ENCODE measurements at places on chromosomes 5 and 9.

DNA sequence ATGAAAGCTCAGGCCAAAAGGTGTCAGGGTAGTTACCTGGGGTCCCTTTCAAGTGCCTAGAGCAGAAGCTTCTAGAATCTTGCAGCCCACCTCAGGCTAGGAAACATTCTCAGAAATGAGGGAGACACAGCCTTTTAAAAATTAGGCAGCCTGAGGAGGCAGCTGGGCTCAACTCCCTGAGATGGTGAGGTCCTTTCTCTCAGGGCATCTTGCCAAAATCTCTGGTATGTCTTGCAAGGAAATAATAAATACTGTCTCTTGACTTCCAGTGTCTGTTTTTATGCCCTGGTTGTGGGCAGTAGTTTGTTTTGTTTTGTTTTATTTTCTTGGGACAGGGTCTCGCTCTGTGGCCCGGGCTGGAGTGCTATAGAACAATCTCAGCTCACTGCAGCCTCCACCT is 100.9 kb upstream of the APC start:
- no peak for DNase-seq

DNA sequence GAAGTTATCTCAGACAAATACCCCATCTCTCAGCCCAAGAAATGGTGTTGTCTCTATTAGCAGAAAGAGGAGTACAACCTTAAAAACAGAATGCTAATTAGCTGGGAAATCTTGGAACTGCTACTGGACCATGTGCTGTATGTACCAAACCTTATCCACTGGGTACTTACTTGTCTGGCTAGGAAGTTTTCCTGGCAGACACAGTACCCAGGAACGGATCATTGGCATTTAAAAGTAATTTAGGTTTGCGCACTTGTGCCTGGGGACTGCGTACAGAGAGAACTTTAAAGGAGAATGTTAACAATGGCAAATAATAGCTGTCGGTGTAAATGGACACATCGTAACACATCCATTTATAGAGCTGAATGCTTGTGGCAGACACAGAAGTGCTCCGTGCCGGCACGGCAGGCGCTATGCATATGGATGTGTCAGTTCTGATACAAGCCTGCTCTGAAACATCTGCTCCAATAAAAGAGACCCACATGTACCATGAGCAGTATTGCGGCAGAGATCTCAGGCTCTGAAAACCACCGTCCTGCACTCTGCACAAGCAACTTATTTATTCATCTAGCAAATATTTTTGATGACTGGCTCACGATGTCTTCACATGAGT is 290.6 kb upstream of the PANK3 start:
- DNase-seq, result no peak

- no peak for DNase-seq
These were observed 2.7 kb downstream of the NCS1 start for GRCh38 chr9:130174920-130175321.

GRCh38 chr9:134694714-134695113 is 53.1 kb downstream of the COL5A1 start:
- DNase-seq, result no peak

GRCh38 chr9:130042406-130042884 is 544 bp downstream of the FNBP1 start:
- peak; percentile 58 for DNase-seq

DNA sequence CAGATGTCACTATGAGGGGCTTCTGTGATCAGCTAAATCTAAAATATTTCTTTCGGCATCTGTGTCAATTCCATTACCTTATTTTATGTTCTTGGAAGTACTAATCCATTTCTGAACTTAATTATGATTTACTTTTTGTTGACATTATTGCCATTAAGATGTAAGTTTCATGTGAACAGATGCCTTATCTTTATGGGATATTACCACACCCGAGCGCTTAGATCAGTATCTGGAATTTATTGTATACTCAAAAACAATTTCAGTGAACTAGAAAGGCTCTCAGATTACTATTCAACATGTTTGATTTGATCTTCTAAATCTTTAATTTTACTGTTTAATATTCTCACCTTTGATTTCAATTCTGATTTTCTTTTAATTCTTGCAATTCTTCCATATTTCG is 567.7 kb upstream of the TLE4 start:
- no peak for DNase-seq

GRCh38 chr5:56264417-56265025 is 31.4 kb upstream of the ANKRD55 start:
- DNase-seq, result no peak

DNA sequence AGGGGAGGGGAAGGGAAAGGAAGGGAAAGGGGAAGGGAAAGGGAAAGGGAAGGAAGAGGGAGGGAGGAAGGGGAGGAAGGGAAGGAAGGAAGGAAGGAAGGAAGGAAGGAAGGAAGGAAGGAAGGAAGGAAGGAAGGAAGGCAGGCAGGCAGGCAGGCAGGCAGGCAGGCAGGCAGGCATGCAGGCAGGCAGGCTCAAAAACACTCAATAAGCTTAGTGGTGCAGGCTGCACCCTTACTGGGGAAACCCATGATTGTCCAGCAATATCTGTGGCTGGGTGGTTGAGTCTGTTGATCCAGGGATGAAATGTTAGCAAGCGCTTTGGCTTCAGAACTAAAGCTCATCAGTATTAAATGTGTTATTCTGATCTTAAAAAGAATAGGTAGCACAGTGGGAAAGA is 145.6 kb downstream of the LPAR1 start:
- DNase-seq, result no peak

GRCh38 chr9:24090566-24090965 is 264.5 kb upstream of the ELAVL2 start:
- DNase-seq, result no peak

- no peak for DNase-seq
These were observed 187.1 kb downstream of the CFAP90 start for GRCh38 chr5:7663808-7664207.

DNA sequence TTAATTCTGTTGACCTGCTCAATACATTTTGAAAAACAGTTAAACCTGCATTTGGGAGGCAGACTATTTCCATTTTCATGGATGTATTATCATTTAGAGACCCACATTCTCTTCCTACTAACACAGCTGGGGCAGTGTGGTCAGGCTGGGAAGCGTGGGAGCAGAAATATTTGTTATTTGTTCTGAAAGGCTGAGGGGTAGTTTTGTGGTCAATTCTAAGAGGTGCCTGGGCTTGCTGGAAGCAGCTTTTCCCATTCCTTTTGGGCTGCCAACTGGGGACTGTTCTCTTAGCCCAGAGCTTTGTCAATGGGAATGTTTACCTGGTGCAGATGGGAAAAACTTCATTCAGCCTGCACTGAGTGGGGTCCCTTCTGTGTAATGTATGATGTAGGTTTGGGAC is 171.4 kb upstream of the DAP start:
- no peak for DNase-seq

GRCh38 chr5:178420354-178420781 is 169.8 kb downstream of the COL23A1 start:
- DNase-seq, result no peak

GRCh38 chr5:147532156-147532555 is 22.3 kb upstream of the DPYSL3 start:
- DNase-seq, result no peak

- no peak for DNase-seq
These were observed 584 bp downstream of the USP20 start for GRCh38 chr9:129835860-129836223.

DNA sequence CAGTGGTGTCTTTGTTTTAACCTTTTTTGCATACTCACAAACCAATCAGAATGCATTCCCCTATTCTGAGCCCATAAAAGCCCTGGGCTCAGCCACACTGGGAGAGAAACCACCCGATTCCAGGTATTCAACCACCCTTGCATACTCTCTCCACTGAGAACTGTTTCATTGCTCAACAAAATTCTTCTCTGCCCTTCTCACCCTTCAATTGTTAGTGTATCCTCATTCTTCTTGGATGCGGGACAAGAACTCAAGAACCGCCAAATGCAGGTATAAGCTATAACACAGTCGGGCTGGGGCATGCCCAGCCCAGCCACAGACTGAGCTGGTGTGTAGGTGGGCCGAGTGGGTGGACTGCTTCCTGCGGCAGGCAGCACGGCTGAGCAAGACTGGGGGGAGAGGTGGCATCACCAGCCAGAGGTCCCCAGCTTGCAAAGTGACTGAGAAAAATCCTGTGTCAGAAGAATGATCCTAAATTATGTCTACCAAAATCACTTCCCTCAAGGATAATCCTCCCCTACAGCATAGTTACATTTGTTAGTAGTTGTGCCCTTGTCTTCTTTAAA is 141.0 kb downstream of the SSBP2 start:
- no peak for DNase-seq

- no peak for DNase-seq
These were observed 27.7 kb upstream of the SLC12A7 start for GRCh38 chr5:1139331-1140170.

GRCh38 chr5:129962506-129962905 is 58.2 kb downstream of the CHSY3 start:
- no peak for DNase-seq

- DNase-seq, result peak; percentile 66
These were observed 17.5 kb downstream of the ADRA1B start for GRCh38 chr5:159933531-159934485.

DNA sequence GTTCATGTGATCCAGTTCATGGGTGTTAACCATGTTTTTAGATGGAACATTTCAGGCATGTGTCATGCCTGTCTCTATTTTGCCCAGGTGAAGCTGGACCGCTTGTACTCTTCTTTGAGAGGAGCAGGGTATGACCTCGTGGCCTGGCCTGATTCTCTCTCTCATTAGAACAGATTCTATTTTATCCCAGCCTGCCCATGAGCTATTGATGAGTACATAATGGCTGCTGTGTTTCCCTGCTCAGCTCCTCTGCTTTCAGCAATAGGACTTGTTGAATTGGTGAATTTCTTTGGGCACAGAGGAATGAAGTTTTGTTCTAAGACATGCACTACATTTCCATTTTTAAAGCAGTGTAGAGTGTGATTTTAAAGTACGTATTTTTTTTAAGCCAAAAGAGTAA is 86.2 kb downstream of the HACD4 start:
- no peak for DNase-seq

GRCh38 chr5:60354311-60354710 is 345.7 kb downstream of the DEPDC1B start:
- DNase-seq, result no peak

GRCh38 chr9:119959846-119960545 is 590.8 kb upstream of the BRINP1 start:
- no peak for DNase-seq

DNA sequence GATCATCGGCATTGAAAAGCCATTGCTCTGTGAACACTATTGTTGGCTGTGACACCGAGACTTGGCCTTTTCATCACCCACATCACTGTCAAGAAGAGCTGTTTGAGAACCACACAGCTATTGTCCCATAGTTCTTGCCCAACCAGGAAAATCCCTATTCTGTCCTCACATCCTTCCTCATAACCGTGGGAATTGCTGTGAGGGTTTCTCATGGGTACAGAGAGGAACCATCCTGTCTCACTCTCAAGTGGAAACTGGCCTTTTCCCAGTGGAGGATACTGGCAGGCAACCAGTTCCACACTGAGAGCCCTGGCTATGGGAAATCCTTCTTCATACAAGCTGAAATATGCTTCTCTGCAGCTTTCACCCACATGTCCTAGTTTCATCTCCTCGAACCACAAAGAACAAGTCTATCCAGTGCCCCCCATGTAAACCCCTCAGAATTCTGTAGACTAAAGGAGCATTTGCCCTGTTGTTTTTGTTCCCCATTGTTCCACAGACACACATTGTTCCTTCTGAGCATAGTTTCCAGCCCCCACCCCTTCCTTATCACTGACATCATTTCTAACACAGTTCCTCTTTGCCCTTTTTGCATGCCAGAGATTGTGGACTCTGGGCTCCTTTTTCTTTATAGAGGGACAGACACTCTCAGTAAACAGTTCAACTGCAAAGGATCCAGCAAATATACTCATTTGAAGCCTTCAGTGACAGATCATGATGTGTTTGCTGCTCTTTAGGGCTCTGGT is 57.8 kb upstream of the C5orf46 start:
- DNase-seq, result no peak

GRCh38 chr5:86565197-86565789 is 52.4 kb upstream of the COX7C start:
- no peak for DNase-seq

GRCh38 chr5:149724130-149724840 is 5.8 kb upstream of the PPARGC1B start:
- DNase-seq, result no peak

DNA sequence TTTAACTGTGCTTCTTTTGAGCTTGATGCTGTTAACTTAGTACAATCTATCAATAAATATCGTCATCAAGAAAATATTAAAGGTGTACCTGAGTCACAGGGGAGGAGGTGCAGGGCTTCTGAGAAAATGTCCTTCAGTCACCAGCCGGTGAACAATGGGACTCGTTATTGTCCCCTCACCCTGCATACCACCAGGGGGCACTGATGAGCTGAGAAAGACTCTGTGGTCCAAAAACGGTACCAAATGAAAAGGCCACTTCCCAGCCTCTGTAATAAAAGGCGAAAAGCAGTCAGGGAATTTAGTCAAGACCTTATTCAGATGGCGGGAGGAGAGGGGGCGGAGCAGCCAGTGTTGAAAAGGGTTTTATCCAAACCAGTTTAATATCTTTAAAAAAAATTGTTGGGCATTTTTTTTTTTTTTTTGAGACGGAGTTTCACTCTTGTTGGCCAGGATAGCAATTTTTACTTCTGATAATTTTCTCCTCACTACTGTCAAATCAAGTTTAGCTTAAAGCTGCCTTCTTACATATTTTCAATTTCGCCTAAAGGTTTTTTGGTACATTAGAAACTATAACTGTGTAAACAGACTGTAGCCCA is 271.9 kb upstream of the ADAMTS16 start:
- DNase-seq, result peak; percentile 58

GRCh38 chr9:96417051-96417586 is 1.1 kb downstream of the ZNF367 start:
- DNase-seq, result peak; percentile 95
